Brain pericyte (primary cell): ENCODE measurements at places on chromosomes 12 and 14.
A peak's percentile ranks its signal among the peaks of the same experiment; 100 is the strongest.

- no peak for DNase-seq
These were observed at the start of gene KCNMB4 for GRCh38 chr12:70365648-70366518. KCNMB4 (plus strand) TSS chr12:70366290; CDS start chr12:70366735, 445 bp downstream.

DNA sequence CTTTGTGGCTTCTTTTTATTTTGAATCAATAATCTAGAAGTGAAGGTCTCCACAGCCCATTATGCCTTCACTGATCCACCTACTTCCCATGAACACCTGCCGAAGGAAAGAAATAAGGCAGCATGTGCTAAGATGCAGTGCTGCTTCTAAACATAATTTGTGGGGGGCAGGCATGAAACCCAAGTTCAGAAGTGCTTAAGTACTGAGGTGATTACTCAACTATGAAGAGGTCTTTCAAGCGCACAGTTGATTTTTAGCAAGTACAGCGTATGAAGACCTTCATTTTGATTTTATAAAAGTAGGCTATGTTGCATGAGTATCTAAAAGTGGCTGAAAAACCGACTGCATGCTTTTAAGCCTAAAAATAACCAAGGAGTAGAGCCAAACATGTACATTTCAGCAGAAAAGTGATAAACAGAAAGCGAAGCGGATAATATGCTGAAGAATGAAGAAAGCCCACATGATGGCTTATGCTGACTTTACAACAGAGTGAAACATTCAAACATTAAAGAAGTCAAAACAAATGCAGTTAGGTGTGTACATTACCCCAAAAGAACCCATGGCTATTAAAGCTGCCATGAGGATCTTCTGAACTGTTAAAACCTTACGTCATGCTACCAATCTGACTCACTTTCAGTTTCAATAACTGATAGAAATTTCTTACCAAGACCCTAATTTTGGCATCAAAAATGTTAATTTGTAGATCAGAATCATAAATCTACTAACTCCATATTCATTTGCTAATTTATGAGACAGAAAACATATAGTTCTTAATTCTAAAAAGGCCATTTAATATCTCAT is 29.3 kb downstream of the KICS2 start:
- no peak for DNase-seq

- no peak for DNase-seq
These were observed 113.8 kb downstream of the BCL11B start for GRCh38 chr14:99158150-99158549.

DNA sequence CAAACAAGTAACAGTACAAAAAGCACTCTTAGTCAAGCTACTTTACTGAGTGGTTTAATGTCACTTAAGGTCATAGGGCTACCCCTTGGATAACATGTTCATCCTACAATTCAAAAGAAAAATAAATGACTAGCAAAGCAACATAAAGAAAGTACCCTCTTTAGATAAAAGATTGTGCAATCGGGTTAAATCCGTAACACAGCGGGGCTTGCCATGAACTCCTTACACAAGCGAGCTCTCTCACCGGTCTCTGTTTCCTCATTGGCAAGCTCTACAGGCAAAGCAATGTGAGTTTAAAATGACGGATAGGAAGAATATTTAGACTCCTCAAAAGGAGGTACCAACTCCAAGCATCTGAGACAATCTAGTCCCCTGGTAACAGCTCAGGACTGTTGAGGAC is 140.6 kb downstream of the EGLN3 start:
- DNase-seq: no peak

DNA sequence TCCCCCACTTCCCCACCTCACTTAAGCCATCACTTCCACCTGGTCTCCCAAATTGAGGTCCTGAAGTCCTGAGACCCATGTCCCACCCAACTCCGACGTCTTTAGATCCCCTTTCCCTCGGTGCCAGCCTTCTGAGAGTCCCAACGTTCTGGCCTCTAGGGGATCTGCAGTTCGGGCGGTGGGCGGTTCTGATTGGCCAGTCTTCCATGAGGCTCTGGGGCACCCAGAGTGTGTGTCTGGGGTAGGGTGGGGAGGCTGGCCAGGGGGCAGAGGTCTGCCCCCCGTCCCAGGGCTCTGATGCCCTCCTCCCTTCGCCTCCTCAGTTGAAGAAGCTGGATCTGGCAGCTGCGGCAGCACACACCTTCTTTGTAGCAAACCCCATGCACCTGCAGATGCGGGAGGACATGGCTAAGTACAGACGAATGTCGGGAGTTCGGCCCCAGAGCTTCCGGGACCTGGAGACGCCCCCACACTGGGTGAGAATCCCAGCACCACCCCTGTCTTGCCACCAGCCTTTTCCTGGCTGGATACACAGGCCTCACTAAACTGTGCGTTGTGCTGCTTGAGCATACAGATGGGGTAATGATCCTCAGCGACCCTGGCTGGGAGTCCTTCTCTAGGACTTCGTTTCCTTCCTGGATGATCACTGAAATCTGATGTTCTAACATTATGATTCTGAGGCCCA is 1.5 kb downstream of the P3H3 start:
- DNase-seq: no peak

- no peak for DNase-seq
These were observed 19.6 kb downstream of the FGD6 start for GRCh38 chr12:95197636-95198035.

DNA sequence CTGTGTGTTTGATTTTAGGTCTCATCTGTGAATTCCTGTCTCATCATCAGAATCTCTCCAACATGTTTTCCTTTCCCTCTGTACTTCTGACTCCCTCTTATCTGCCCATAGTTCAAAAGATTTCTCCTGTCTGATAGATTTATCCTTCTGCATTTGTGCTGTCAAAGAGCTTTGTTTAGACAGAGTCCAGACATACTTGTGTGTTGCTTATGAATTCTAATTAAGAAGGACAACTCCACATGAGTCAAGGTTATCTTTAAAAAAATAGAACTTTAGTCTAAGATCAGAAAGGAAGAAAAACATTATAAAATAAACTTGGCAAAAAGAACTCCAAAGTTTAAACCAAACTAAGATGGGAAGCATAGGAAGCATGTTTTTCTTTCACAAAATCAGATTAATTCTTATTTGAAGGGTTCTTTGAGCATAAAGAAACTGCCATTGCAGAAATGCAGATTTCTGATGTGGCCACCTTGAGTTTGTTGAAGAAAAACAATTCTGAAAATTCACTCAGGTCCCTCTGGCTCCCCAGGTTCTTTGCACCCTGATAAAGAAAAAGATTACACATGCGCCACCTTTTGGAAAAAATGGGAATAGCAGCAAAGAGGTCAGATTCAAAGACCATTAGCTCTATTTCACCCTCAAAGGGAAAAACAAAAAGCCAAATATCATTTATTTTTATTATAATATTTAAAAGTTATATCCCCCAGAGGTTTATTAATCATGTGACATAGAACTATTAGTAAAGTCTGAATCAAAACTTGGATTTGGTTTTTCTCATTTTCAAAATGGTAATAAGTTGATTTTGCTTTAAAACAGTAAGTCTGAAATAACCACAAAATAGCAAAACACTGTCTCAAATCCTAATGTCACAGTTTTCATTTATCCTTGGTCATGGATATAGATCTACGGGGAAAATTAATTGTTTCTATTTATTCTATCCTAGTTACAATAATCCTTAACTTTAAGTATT is 143.7 kb upstream of the DCN start:
- DNase-seq: peak; percentile 27

DNA sequence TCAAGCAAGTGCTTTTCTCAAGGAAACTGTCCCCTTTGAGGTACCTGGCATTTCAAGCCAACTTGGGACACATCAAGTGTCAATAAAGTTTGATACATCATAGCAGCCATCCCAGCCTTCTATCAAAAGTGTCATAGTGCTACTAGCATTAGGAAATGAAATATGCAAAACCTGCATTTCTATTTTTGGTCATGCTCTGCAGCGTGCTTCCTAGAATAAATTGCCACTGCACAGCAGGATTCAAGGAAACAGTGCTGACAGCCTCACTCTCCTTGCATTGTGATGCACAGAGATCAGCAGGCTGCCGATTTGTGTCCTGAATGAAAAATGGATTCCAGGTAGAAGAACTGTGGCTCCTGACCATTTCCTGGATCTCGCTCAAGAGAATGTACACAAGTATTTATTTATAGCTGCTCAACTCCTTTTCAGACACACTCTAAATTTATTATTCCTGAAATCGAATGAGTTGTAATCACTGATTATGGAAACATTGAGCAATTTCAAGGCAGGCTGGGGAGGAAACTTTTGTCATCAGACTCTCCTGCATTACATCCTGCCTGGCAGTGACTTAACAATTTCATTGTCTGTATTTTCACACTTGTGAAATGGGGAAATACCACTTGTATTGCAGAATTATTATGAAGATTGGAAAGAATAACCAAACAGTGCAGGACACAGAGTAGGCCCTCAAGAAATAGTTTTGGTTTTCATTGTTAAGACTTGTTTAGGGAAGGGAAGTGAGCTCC is 120.9 kb downstream of the SLC38A6 start:
- DNase-seq: no peak

- DNase-seq: peak; percentile 66
These were observed at the start of gene EP400 for GRCh38 chr12:131949431-131950181. EP400 (plus strand) TSS chr12:131949942; CDS start chr12:131960620, 10,678 bp downstream.

GRCh38 chr14:33710273-33710672 is 240.6 kb downstream of the EGLN3 start:
- DNase-seq: no peak

GRCh38 chr14:76289276-76289675 is 86.7 kb upstream of the ESRRB start:
- DNase-seq: no peak
